ENCODE measurements at places on chromosomes 4 and X. TPM values are rescaled to one million over a fixed set of nuclear protein-coding genes. Genes with fewer than 3 reads are reported as not detected.

The FGB gene
- not detected for total RNA-seq

The SLC9B2 gene
- 5.8 TPM for total RNA-seq

The NCAPG gene
- total RNA-seq, result 7.1 TPM

The APELA gene
- total RNA-seq, result 0.85 TPM

The RHOXF2 gene
- total RNA-seq, result not detected

The SORBS2 gene
- 20.0 TPM for total RNA-seq

The CTAG2 gene
- not detected for total RNA-seq

The BGN gene
- total RNA-seq, result 393 TPM

The ARHGAP10 gene
- total RNA-seq, result 4.6 TPM

The KIAA1210 gene
- total RNA-seq, result not detected

The PRPS1 gene
- total RNA-seq, result 41.0 TPM

The TCEAL9 gene
- 126 TPM for total RNA-seq

The TMSB15B gene
- 20.1 TPM for total RNA-seq

The WDR17 gene
- total RNA-seq, result 0.64 TPM

The NWD2 gene
- not detected for total RNA-seq

The STARD8 gene
- total RNA-seq, result 82.7 TPM

The CC2D2A gene
- total RNA-seq, result 43.0 TPM

The MAGEA2B gene
- 0.97 TPM for total RNA-seq

The BANK1 gene
- total RNA-seq, result 3.7 TPM

The TMPRSS11B gene
- 0.56 TPM for total RNA-seq

The PAGE5 gene
- not detected for total RNA-seq

The DCHS2 gene
- not detected for total RNA-seq

The GPRASP2 gene
- 17.3 TPM for total RNA-seq

The KIT gene
- 49.1 TPM for total RNA-seq

The BRS3 gene
- total RNA-seq, result not detected

The PGRMC1 gene
- total RNA-seq, result 153 TPM

The F8A2 gene
- total RNA-seq, result not detected

The RBMX2 gene
- 24.5 TPM for total RNA-seq

The BCOR gene
- 34.5 TPM for total RNA-seq

The VEGFC gene
- 0.92 TPM for total RNA-seq

The RP2 gene
- total RNA-seq, result 16.6 TPM

The CDS1 gene
- total RNA-seq, result 2.0 TPM

The CENPVL1 gene
- not detected for total RNA-seq

The SLAIN2 gene
- total RNA-seq, result 54.6 TPM

The SPANXA1 gene
- total RNA-seq, result not detected

The RPS6KA6 gene
- 7.4 TPM for total RNA-seq

The CDKL2 gene
- total RNA-seq, result 0.82 TPM

The GRPR gene
- 0.54 TPM for total RNA-seq

The MED12 gene
- 128 TPM for total RNA-seq

The DCLK2 gene
- 7.8 TPM for total RNA-seq

The TRIM60 gene
- total RNA-seq, result not detected
